ENCODE measurements at places on chromosomes 11 and 22. TPM values are rescaled to one million over a fixed set of nuclear protein-coding genes. Genes with fewer than 3 reads are reported as not detected.

DNA sequence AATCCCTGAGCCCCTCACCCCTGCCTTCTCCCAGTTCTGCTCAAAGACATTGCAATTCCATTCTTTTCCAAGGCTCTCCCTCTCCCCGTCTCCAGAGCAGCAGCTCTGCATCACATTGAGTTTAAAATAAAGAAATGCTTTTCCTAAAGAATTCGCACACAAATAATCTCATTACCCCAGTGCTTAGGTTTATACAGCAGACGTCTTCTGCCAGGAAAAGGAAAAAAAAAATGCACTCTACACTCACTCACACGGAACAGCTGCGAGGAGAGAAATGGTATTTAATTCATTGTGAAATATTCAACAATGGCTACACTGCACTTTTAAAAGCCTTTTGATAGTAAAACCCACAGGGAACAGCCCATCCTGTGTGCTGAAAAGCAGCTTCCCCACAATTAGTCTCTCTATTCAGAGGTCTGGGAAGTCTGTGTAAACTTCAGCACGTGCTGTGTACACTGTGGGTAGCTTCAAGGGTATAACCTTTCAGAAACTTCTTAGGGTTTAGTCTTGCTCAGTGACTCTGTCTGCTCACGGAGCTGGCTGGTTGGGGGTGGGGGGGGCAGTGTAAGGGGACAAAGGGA lies 42.8 kb downstream of the ETS1 start:
- DNase-seq: no peak

DNA sequence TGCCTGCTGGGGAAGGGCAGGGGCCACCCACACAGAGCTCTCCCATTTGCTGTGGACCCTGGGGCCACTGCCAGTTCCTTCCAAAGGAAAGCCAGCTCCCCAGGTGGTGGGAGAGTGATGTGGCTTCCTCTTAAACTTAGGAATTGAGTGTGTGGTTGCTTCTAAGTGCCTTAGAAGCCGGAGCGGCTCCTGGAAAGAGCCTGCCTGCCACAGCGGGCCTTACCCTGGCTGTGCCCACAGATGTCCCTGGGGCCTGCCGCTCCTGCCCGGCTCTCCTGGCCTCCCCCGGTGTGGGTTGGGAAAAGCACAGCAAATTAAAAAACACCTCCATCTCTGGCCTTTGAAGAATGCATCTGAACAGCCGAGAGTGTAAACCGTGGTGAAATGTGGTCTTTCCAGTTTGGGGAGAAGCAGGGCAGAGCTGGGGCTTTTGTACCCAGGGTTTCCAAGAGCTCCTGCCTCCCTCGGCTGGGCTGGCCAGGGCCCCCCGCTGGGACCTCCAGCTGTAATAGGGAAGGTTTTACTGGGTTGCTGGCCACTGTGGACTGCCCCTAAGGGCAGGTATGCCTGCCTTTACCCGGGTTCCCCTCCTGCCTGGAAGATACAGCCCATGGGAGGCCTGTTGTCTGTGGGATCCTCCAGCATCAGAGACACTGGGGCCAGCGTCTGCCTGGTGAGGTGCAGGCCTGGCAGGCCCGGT lies 30.2 kb downstream of the LRP5 start:
- peak; percentile 69 for DNase-seq

GRCh38 chr11:60658409-60658808 lies 41.0 kb upstream of the MS4A8 start:
- peak; percentile 3 for DNase-seq

OR4C16 gene
- total RNA-seq: not detected

- DNase-seq: no peak
Observed at GRCh38 chr11:2096919-2097301, 42.3 kb downstream of the IGF2 start.

KDELR3 gene
- total RNA-seq: 75.7 TPM

OR52E8 gene
- total RNA-seq: not detected

DNA sequence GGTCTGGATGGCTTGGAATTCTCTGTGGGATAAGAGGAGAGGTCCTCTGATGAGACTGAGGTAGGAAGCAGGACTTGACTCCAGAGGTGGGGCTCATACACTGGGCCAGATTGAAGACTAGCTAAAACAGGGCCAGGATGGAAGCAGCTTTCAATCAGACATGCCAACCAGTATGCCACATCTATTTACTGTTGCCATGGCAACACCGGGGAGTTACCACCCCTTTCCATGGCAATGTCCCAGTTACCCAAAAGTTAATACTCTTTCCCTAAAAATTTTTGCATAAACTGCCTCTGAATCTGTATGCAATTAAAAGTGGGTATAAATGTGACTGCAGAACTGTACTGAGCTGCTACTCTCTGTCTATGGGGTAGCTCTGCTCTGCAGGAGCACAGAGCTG lies 247.5 kb upstream of the ZBED5 start:
- DNase-seq: no peak

DNA sequence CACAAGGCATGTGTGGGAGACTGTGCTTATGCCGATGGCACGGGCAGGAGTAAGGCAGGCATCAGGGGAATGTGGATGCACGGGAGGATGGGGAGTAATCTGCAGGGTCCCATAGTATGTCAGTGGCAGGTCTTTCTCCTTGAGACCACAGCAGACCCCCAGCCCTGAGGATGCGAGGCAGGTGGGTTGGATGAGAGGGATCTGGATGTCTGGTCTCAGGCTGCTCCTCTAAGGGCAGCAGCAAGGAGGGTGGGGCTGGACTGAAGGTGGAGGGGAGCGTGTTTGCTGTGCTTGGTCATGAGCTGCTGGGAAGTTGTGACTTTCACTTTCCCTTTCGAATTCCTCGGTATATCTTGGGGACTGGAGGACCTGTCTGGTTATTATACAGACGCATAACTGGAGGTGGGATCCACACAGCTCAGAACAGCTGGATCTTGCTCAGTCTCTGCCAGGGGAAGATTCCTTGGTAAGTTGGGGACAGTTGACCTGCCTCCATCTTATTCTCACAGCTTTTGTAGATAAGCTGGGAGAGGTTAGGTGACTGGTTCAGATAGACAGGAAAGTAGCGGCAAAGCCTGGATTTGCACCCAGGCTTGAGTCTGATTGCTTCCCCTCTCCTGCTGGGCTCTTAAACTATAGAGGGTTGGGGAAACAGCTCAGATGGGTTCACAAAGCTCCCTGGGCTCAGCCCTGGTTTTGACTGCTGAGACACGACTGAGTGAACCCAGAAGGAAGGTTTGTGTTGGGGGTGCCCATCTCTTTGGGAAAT lies at the start of gene APOL1:
APOL1 (plus strand) TSS at position 380 of the 769 bp plus-strand sequence. CDS start 1,823 bp downstream, outside the sequence.
- DNase-seq: no peak

GRCh38 chr22:31637891-31638618 lies 24.0 kb downstream of the PISD start:
- no peak for DNase-seq

DNA sequence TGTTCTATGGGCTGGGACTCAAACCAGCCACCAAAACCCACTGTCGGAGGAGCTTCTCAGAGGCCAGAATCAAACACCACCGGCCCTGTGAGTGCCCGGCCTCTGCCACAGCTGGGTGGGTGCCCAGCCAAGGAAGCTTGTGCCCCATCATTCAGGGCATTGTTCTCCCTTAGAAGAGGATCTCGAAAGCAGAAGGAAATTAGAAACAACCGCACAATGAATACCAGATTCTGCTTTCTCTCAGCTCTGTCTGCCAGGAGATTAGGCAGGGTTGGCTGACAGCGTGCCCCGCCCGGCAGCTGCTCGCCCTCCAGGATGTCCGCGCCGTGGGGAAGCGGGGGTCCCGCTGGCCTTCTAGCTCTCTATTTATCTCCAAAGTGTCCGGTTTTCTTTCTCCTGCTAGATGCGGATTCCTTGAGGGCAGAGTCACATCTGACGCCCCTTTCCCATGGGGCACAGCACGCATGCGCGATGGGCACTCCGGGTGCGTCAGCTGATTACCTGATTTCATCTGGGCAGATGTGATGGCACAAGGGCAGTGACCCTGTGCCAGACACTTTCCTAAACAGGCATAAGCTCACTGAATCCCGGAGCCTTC lies 25.5 kb downstream of the SCGB1A1 start:
- DNase-seq: no peak

DNA sequence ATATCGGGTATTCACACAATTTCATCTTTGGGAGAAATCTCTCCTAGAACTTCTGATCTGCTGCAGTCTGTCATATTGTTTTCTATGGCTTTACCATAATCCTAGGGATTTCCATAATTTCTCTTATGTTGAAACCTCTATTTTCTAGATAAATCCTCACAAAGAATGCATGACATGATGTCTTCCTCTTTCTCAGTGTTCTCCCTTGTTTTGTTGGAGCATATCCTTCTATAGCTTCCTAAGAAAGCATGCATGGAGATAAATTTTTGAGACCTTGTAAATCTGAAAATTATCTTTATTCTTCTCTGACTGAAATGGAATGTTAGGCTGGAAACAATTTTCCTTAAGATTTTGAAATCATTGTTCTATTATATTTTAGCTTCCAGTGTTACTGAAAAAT lies 115.5 kb downstream of the WNT11 start:
- no peak for DNase-seq

- no peak for DNase-seq
Observed at GRCh38 chr11:111634981-111635705, 32.9 kb downstream of the SIK2 start.

GRCh38 chr11:548700-549603 lies 11.6 kb downstream of the LMNTD2 start:
- no peak for DNase-seq

DNA sequence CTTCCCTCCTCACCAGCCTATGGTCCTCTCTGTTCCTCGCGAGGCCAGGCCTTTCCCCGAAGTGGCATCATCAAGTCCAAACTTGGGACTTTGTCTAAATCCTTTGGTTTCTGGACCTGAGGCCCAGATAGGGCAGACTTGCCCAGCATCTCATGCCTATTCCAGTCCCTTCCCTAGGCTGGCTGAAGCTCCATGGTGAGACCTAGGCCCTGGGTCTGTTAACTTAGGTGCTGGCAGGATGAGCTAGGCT lies 11.5 kb downstream of the RELA start:
- no peak for DNase-seq

GRCh38 chr22:38067761-38068360 lies 10.7 kb downstream of the PICK1 start:
- DNase-seq: no peak

- DNase-seq: no peak
Observed at GRCh38 chr11:82210011-82210410, 523.7 kb downstream of the FAM181B start.

- no peak for DNase-seq
Observed at GRCh38 chr11:81658722-81659121, 1074.9 kb downstream of the FAM181B start.

DNA sequence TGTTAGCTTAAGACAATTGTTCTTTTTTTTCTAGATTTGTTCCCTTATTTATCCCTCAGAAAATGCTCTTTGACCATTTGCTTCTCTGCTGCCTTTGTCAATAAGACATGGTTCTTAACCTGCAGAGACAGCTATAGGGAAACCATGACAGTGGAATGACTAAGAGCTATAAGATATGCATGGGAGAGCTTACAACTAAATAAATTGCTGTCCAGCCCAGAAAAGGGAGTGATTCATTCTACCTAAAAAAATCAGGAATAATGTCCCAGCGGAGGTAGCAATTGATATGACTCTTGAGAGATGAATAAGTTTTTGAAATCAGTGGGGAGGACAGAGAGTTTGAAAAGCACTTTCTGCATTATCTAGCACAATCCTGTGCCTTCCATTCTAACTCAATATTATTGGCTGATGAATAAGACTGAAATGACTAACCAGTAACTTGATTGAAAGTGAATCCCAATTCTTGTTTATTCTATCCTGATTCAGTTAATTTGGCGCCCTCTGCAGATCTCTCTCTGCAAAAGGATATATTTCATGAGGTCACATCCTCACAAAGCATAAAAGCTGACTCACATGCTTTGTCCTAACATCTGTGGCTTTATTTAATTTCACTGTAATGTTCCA lies 680.5 kb upstream of the API5 start:
- DNase-seq: no peak

CD3D gene
- total RNA-seq: 0.69 TPM

DNA sequence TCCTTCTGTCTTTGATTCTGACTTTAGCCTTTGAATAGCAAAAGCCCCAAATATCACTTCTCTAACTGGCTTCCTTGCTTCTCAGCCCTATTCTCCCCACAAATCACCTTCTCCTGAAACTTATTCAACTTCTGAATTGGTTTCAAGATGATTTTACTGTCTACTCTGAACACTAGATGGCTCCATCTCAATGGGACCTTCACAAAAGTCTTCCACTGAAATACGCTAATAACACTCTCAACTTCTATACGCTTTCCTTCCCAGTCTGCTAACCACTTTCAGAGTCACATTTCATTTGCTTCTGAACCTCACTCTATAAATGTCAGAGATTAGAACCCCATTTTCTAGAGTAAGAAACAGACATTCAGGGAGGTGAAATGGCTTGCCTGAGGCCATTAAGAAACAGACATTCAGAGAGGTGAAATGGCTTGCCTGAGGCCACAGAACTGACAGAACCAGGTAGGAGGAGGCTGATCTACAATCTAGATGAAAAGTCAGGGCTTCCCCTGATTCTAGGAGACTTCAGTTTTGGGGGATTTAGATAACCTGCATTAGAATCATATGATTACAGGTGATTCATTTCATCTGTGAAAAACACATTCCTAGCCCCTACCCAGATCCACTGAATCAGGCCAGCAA lies 20.6 kb downstream of the MORC2 start:
- no peak for DNase-seq

- DNase-seq: no peak
Observed at GRCh38 chr22:49677495-49677889, 150.2 kb downstream of the BRD1 start.

OTOG gene
- 0.05 TPM for total RNA-seq

POU2AF2 gene
- total RNA-seq: not detected

DNA sequence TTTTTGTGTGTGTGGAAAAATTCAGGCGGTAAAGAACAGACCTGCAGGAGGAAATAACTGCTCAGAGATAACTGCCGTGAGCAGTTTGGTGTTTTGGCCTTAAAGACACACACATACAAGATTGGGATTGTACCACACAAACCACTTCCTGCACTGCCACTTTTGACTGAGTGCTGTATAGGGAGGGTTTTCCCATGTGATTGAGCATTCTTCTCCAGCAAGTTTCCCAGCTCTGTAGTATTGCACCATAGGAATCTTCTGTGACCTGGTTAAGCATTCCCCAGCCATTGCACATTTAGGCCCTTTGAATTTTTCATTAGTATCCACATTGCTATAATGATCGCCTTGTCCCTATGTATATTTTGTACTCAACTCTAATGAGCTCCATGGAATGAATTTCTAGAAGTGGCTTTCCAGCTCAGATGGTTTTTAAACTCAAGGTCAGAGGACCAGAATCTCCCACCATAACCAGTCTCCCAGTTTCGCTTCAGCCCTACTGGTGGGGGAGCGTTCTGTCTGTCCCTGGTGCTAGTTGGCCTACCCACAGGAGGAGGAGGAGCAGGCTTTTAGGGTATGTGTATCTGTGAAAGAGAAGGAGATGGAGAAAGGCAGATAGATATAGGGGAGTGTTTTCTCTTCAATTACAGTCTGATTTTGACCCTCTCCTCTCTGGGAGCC lies 9.3 kb downstream of the CD82 start:
- DNase-seq: no peak

- no peak for DNase-seq
Observed at GRCh38 chr11:124725719-124726105, 14.0 kb upstream of the NRGN start.
